ENCODE measurements at places on chromosomes 2 and 18.

DNA sequence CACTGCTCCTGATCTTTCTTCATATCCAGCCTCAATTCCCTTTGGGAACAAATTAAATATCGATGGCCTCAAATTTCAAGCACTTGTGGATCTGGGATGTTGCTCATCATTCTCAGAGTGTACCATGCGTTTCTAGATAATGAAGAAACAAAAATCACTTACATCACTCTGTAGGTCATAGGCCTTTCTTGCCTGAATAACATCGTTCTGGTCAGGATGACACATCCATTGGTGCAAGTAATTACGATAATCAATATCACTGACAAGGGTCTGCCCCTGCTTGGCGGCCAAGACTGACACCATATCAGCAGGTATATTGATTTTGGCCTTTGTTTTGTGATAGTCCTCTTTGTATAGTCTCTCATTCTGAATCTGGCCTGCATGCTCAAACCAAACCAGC is 157.3 kb downstream of the RIF1 start:
- DNase-seq, result no peak

DNA sequence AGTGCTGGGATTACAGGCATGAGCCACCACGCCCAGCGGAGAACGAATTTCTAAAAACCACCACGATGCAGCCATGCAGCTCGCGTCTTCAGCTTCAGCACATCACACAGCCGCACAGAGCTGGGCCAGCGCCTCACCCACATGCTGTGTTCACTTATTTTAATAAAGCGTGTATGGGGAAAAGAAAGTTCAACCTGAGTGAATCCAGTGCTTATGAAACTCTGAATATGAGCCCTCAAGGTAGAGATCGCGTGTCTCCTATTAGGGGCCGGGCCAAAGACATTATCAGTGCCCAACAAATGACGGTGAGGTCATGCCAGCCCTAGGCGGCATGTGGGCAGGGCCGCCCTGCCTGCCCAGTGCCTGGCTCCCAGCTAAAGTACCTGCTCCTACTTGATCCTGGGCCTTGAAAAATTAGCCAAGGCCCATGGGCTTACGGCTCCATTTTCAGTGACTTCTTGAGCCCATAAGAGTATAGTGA is 44.3 kb downstream of the SPRED2 start:
- DNase-seq, result no peak

- DNase-seq, result no peak
Measured at GRCh38 chr2:218954541-218955300, 4.7 kb upstream of the CDK5R2 start.

GRCh38 chr18:47781561-47781960 is 148.9 kb downstream of the SMAD2 start:
- no peak for DNase-seq
